IPS DF 6.9 (cell line): ENCODE measurements at places on chromosomes 3 and 15.

GRCh38 chr3:128804017-128804810, 75.2 kb upstream of the ACAD9 start:
- no peak overlapping the region for H3K27ac ChIP-seq
- DNase-seq, result no peak
- H3K36me3 ChIP-seq, result peaks cover 5% of the 10 kb centered on the region; the same call in 1 of the 2 replicates
- H3K4me3 ChIP-seq, result no peak overlapping the region
- H3K27me3 ChIP-seq, result no peaks in the 10 kb centered on the region
- no peaks in the 10 kb centered on the region for H3K4me1 ChIP-seq

DNA sequence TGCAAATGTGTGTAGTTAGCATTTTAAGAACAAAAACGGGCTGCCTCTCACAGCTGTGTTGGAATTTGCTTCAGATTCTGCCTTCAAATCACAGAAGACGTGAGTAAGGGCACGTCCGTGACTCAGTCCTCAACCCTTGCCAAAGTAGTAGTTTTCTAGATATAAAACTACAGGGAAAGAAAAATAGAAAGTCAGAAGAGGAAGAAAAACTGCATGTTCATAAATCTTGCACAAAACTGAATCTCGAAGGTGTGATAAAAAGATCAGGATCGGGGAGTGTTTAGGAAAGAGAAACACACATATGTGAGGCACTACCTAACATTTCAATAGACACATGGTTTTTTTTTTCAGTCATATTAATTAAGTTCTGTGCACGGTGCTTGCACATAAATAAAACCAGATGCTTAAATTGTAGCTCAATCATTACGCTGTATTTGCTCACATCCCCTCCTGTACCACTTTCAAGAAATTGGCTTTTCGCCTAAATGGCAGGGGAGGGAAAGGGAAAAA, 71.7 kb downstream of the P3H2 start:
- H3K4me3 ChIP-seq, result no peak overlapping the region
- no peak overlapping the region for H3K27ac ChIP-seq
- peaks cover 1% of the 10 kb centered on the region; the same call in 1 of the 2 replicates for H3K4me1 ChIP-seq
- H3K27me3 ChIP-seq, result no peaks in the 10 kb centered on the region
- no peaks in the 10 kb centered on the region for H3K36me3 ChIP-seq

DNA sequence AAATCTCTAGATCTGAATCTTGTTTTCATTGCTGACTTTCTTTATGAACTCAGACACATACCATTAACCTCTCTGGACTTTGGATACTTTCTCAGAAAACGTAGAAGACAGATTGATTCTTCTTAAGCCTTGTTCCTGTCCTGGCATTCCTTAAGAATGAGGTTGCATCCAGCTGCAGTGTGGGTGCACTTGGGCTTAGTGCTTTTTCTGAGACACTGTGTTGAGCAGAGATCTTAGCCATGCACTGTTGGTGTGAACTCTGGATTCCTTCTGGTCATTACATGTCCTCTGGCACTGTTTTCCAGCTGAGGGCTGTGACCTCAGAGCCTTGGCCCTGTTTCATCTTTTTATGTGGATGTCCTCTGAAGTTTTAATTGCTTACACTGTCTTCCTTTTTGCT, 428.3 kb downstream of the CNTN4 start:
- H3K27me3 ChIP-seq, result no peaks in the 10 kb centered on the region
- H3K4me3 ChIP-seq, result no peak overlapping the region
- H3K27ac ChIP-seq, result no peak overlapping the region
- H3K4me1 ChIP-seq, result no peaks in the 10 kb centered on the region

DNA sequence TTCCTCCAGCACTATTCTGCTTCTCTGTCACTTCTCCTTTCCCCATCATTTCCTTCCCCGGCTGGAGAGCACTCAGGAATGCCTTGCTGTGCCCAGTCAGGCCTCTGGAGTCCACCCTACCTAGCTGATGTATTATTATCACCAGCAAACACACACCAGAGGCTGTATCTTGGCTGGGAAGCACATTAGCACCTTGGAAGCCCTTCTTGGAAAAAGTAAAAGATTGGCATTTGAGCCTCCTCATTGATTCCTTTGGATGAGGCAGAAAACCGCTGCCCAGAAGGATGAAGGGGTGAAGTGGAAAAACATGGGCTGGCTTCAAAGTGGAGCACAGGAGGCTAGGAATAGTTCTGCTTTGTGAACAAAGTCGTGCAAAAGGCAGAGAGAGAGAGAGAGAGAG, 244.3 kb downstream of the RPLP1 start:
- DNase-seq, result no peak
- no peak overlapping the region for H3K27ac ChIP-seq
- no peak overlapping the region for H3K4me3 ChIP-seq
- H3K27me3 ChIP-seq, result no peaks in the 10 kb centered on the region

GRCh38 chr15:81258455-81258854, 61.8 kb downstream of the IL16 start:
- no peak overlapping the region for H3K27ac ChIP-seq
- no peaks in the 10 kb centered on the region for H3K36me3 ChIP-seq
- no peak for DNase-seq
- no peak overlapping the region for H3K4me3 ChIP-seq

DNA sequence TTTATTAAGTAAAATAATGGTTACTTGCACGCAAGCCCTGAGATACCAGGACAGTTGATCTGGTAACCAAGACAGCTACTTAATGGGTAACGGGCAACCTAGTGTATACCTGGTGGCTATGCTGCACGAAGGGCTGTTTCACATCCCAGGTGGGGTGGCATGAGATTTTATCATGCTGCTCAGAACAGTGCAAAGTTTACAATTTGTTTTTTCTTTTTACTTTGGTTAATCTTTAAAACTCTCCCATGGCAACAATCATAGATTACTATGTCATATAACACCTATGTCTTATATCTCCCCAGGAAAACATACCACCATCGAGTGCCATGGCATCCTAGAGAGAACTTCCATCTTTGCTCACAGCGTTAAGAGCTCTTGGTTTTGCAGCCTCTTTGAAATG, 32.2 kb upstream of the SLC28A1 start:
- DNase-seq, result no peak
- H3K4me3 ChIP-seq, result no peak overlapping the region
- no peak overlapping the region for H3K27ac ChIP-seq

DNA sequence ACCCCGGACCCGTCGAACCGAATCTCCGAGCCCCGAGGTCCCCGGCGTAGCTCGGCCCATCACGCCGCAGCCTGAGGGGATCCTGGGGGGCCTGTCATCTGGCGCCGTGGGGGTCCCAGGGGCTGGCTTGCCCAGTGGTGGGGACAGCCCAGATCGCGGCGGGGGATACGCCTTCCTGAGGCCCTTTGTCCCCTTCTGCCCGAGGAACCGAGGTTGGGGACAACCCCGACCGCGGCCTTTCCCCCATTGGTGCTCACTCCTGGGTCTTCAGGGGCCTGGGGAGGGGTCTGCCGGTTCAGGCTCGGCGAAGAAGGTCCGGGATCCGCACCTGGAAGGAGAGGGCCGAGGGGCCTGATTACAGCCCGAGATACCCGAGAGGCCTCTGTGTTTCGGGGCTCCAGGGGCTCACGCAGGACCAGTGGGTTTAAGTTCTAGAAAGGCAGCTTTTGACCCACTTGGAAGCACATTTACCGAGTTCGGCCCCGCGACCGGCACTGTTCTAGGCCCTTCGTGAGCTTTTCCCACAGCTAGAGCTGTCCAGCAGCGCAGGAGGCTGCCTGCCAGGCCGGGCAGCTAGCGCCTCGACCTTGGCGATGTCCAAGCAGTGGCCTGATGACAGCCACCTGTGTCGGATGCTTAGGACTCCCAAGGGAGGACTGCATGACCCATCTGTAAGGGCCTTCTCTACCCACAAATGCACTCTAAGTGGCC, 504 bp downstream of the ABHD2 start:
- peak overlapping the region; percentile 92 for H3K4me3 ChIP-seq
- no peak overlapping the region for H3K27ac ChIP-seq
- DNase-seq, result no peak
- no peaks in the 10 kb centered on the region; the same call in none of the 2 replicates for H3K4me1 ChIP-seq

GRCh38 chr3:155412904-155413303, 119.4 kb upstream of the STRIT1 start:
- H3K4me3 ChIP-seq, result no peak overlapping the region
- H3K27ac ChIP-seq, result no peak overlapping the region
- no peaks in the 10 kb centered on the region for H3K4me1 ChIP-seq
- no peaks in the 10 kb centered on the region for H3K27me3 ChIP-seq

GRCh38 chr3:58266577-58266976, 29.0 kb downstream of the ABHD6 start:
- H3K27me3 ChIP-seq, result no peaks in the 10 kb centered on the region
- H3K36me3 ChIP-seq, result no peaks in the 10 kb centered on the region
- DNase-seq, result no peak
- no peak overlapping the region for H3K4me3 ChIP-seq

- H3K27ac ChIP-seq, result no peak overlapping the region
- H3K27me3 ChIP-seq, result no peaks in the 10 kb centered on the region
- no peak for DNase-seq
Observed at GRCh38 chr15:92801774-92802464, 98.2 kb upstream of the CHD2 start.
